ENCODE measurements at places on chromosomes 3 and 15.

GRCh38 chr3:17151598-17152373 lies 267.0 kb downstream of the PLCL2 start:
- DNase-seq: no peak

DNA sequence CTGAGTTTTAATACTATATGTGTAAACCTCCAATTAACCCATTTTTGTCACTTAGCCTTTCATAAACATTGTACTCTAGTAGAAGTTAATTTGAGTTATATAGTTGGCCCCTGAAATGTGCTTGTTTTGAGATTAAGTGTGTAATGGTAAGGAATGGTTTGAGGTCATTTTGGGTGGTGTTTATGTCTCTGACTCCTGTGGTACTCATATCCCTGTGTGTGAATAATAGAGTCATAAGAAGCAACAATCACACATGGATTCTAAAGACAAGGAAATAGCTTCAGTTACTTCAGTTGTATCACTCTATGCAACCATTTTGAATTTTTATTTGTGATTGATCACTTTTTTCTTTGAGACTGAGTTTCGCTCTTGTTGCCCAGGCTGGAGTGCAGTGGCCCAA lies 408.5 kb downstream of the MFSD1 start:
- DNase-seq: no peak

- DNase-seq: no peak
These were observed 87.1 kb upstream of the MYZAP start for GRCh38 chr15:57504599-57504940.

GRCh38 chr3:88641033-88641604 lies 466.3 kb upstream of the EPHA3 start:
- no peak for DNase-seq

GRCh38 chr15:26873846-26874245 lies 7.0 kb downstream of the GABRA5 start:
- no peak for DNase-seq

DNA sequence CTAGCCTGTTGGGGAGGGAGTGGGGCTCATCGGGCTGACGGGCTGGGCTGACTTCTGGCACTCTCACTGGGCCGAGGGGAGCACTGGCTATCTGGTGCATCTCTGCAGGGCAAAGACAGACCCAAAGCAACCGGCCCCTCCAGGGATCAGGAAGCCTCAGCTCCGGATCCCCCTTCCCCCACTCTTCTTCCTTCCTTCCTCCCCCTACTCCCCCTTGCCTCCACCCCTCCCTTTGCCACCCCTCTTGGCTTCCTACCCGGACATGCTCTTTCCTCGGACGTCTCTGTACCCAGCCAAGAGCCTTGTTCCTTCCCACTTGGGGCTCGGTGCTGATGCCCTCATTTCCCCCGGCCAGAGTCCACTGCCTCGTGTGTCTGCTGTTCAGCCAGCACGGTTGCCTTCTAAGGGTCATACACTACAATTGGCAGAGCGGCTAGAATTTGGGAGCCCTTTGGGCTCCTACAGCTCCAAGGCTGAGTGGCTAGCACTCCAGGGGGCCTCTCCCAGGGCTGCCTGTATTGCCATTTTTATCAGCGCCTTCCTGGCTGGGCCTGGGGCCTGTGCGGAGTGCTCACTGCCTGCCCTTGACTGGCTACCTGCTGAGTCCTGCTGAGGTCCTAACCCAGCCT lies 10.9 kb downstream of the SEMA3F start:
- DNase-seq: peak; percentile 40

DNA sequence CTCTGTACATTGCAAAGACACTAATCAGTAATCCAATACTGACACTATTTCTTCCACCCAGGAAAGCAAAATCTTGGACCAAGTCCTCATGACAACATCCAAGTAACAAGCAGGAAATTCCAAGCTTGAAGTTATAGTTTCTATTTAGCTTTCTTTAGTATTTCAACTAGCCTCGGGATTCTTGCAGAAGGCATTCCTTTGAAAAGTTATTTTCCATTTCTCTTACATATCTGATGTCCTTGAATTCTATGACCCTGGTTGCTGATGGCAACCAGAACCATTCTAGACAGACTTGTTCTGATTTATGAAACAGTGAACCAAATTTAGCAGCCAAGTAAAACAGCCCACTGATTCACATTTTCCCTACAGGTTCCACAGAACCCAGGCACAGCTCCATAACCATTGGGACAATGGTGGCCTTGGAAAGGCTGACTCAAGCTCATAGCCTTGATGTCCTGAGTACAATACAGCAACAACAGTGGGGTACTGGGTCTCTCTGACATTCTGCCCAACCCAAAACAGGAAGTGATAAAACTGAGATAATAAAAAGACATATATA lies 26.5 kb downstream of the P3H2 start:
- no peak for DNase-seq

GRCh38 chr3:151152455-151153079 lies 50.4 kb downstream of the GPR171 start:
- DNase-seq: no peak

- no peak for DNase-seq
These were observed 129.2 kb downstream of the ISL2 start for GRCh38 chr15:76465728-76466127.

DNA sequence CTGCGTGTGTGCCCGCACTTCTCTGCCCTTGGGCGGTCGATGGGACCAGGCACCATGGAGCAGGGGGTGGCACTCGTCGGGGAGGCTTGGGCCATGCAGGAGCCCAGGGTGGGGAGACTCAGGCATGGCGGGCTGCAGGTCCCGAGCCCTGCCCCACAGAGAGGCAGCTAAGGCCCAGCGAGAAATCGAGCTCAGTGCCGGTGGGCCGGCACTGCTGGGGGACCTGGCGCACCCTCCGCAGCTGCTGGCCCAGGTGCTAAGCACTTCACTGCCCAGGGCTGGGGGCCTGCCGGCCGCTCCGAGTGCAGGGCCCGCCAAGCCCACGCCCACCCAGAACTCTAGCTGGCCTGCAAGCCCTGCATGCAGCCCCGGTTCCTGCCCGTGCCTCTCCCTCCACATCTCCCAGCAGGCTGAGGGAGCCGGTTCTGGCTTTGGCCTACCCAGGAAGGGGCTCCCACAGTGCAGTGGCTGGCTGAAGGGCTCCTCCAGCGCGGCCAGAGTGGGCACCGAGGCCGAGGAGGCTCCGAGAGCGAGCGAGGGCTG lies 553 bp upstream of the RTP4 start:
- no peak for DNase-seq
